Kidney epithelial cell (primary cell): ENCODE measurements at places on chromosomes 12 and 14. TPM values are rescaled to one million over a fixed set of nuclear protein-coding genes. Genes with fewer than 3 reads are reported as not detected.

The TGFB3 gene
- total RNA-seq: 1.4 and 3.1 TPM in 2 replicates

The CIDEB gene
- 1.1 and 3.8 TPM in 2 replicates for total RNA-seq

GRCh38 chr12:1643905-1644533 is 15.0 kb downstream of the WNT5B start:
- no peak for DNase-seq

DNA sequence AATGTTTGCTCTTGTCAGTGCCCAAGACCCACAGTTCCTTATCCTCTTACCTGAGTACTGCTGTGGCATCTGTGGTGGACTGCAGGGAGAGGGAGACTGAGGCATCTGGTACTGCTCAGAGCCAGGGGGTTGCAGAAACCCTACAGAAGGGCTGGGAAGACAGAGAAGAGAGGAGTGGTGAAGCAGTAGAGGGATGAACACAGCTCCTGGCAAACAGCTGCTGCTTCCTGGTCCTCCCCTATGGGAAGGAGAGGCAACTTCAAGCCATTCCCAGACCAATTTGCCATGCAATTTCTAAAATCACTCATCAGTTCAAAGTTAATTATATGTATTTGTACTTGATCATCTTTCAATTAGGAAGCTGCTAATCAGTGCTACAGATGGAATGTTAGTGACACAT is 15.7 kb upstream of the STAC3 start:
- DNase-seq: no peak
